Stimulated activated CD4-positive, alpha-beta T cell treated with anti-CD3 and anti-CD28 coated beads, TNF-alpha, amount 100 ng/mL, for 24 hours (primary cell): ENCODE measurements at places on chromosomes 1 and 21.

- DNase-seq, result no peak
Measured at GRCh38 chr1:163296504-163297263, 25.1 kb upstream of the NUF2 start.

GRCh38 chr1:50473513-50473912 lies 50.3 kb upstream of the DMRTA2 start:
- DNase-seq, result no peak

GRCh38 chr1:12342401-12343003 lies 112.7 kb downstream of the VPS13D start:
- no peak for DNase-seq

- DNase-seq, result no peak
Measured at GRCh38 chr1:111705841-111706240, 33.4 kb downstream of the INKA2 start.

GRCh38 chr1:90505806-90506205 lies 211.3 kb downstream of the BARHL2 start:
- DNase-seq, result no peak

DNA sequence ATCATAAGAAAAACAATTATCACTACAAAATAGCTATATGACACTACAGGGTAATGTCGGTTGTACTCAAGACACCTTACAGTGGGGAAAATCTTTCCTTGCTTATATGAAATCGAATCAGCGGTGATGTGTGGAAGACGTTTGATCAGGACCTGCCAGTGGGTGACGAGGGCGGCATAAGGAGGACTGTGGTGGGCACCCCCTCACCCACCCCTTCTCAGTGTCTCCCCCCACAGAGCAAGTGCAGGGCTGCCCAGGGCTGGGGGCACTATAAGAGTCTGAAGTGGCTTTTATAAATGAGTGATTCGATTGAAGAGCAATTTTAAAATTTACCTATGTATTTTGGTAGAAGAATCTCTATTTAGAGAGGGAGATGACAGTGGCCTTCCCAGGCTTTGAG lies 35.8 kb downstream of the CRYAA start:
- DNase-seq, result no peak

DNA sequence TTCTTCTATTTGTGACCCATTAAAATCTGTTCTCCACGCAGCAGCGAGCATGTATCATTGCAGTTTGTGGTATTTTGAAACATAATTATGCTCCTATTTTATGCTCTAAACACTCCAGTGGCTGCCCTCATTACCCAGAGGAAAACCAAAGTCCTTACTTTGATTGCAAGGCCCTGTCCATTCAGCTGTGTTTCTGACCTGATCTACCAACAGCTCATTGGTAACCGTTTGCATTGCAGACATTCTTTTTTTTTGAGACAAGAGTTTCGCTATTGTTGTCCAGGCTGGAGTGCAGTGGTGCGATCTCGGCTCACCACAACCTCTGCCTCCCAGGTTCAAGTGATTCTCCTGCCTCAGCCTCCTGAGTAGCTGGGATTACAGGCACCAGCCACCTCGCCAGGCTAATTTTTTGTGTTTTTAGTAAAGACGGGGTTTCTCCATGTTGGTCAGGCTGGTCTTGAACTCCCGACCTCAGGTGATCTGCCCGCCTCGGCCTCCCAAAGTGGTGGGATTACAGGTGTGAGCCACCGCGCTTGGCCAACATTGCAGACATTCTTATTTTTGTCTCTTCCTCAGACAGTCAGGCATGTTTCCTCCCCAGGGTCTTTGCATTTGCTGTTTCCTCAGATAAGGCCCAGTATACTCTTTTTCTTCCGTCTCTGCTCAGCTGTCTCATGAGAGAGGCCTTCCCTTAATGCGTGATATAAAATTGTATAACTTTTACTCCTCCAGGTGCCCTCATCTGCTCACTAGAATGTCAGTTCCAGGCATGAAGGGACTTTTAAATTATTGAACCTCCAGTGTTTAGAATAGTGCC lies 32.5 kb downstream of the THRAP3 start:
- DNase-seq, result no peak

DNA sequence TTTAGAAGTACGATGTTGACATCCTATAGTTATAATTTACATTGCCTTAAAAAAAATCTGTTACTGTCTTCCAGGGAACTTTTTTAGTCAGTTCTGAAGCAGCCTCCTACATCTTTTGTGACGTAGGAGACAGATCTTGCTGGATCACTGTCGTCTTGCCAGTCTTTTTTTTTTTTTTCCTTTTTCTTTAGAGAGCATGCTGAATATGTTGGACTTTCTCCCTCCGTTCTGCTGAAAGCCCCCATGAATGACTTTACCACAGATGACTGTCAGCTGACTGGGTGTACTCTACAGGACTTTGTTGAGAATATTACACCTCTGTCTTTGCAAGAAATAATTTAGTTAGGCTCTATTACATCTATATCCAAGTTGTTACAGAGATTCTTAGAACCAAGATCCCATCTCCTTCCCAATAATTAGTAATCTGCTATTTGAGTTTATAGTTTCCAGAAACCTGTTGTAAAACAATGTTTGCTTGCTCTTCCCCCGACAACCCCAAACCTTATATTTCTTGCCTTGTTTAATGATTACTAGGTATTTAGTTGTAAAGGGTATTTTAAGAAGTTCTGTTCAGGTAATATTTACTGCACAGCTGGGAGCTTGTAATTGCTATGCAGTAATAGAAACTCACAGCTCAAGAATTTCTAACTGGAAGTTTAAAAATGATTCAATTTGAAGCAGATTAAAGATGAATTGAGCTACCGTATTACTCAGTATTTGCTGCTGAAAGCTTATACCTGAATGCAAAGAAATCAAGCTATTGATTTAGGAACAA lies 61.8 kb downstream of the RASAL2 start:
- no peak for DNase-seq

DNA sequence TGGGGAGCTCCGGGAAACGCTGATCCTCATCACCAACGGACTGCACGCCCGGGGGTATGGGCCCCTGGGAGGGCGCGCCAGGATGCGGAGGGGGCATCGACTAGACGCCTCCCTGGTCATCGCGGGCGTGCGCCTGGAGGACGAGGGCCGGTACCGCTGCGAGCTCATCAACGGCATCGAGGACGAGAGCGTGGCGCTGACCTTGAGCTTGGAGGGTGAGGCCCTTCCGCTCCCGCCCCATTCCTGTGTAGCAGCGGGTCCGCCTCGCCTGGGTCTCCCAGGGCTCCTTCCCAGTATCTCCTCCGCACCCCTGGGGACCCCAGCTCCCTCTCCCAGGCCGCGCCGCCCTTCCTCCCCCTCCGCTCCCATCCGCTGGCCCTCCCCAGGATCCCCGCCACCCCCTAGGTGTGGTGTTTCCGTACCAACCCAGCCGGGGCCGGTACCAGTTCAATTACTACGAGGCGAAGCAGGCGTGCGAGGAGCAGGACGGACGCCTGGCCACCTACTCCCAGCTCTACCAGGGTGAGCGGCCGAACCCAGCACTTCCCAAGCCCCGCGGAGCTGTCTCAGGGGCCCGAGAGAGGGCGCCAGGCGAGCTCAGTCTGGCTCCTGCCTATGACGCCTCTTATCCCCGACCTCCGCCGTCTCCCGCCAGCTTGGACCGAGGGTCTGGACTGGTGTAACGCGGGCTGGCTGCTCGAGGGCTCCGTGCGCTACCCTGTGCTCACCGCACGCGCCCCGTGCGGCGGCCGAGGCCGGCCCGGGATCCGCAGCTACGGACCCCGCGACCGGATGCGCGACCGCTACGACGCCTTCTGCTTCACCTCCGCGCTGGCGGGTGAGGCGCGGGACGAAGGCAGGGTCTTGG lies 5.0 kb downstream of the HAPLN2 start:
- DNase-seq, result peak; percentile 45

DNA sequence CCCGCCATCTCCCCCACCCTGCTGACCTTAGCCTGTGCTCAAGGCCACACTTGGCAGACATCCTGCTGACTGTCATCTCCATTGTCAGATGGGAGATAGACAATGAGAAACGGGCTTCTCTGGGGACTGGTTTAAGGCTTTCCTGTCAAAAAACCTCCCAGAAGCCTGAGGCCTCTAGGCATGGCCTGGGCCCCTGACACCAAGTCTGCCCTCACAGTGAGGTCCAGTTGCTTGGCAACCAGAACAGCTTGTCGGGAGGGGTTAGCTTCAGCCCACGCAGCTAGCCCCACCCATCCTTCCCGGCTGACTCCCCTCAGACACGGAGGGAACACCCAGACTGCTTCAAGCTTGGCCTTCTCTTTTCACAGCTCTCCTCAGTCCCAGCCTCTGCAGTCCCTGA lies 11.0 kb downstream of the PLEKHA6 start:
- no peak for DNase-seq

GRCh38 chr1:117631359-117632160 lies 25.7 kb downstream of the TENT5C start:
- DNase-seq, result no peak

DNA sequence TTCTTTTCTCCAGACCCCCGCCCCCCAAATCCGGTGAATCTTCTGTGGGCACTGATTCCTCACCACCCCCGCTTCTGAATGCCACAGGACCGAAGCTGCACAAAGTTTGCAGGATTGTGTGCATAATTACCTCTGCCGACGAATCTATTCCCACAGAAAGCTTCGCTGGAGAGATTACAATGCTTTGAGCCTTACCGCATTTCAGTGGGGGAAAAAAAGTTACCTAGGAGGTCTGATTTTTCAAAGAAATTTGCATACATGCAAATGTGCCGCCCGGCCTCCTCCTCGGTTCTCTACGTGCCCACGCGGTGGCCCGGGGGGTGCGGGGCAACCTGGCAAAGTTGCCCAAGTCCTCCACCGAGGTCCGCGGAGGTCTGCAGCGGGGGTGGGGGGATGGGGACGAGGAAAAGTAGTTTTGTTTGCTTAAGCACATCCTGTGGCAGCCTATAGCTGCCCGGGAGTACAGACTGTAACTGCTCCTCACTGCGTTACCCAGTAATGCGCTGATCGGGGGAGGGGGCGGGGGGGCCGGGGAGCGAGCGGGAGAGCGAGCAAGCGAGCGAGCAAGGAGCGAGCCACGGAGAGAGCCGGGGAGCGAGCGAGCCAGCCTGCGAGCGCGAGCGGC lies 563 bp upstream of the NFIA start:
- DNase-seq, result no peak

- DNase-seq, result no peak
Measured at GRCh38 chr1:112312315-112312714, 83.7 kb upstream of the CTTNBP2NL start.

DNA sequence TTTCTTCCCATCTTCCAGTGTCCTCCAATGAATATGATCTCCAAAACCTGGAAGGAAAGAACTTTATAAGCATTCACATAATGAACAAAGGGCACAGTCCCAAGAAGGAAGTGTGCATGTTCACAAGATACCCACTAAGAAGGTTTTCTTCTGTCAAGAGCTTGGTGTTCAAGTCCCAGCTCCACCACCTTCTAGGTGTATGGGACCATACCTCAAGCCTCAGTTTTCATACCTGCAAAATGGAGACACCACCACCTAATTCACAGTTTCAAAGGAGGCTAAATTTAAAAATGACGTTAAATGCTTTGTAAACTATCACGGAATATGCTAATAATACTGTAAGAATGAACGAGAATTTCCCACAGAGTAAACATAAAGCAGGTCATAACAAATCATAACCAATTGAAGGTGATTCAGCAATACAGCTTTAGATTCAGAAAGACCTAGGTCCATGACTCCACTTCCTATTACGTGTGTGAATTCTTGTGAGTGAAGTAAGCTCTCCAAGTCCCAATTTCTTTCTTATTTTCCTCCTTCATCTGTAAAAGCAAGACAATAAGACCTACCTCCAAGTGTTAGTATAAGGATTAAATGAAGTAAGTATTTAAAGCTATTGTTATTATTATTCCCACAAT lies 8.1 kb upstream of the KTI12 start:
- DNase-seq, result no peak

- no peak for DNase-seq
Measured at GRCh38 chr1:211591980-211592493, 13.1 kb upstream of the SLC30A1 start.

DNA sequence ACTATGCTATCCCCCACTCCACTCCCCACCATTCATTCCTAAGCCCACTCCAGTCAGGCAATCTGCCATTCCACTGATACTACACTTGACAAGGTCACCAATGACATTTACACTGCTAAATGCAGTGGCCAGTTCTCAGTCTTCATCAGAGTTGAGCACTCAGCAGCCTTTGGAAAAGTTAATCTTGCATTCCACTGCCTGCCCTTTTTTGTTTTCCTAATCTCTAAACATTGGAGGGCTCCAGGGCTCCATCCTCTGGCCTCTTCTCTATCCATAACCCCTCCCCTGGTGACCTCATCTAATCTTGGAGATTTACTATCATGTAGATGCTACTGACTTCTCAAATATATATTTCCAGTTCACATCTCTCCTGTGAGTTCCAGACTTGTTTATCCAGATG lies 70.9 kb upstream of the S1PR1 start:
- DNase-seq, result no peak

- DNase-seq, result no peak
Measured at GRCh38 chr1:32142446-32143301, 34.8 kb downstream of the KPNA6 start.
